Activated T-cell treated with anti-CD3 and anti-CD28 coated beads for 24 hours (primary cell): ENCODE measurements at places on chromosomes 6 and 20.

GRCh38 chr6:71368284-71368683 is 79.7 kb downstream of the OGFRL1 start:
- no peak for DNase-seq

DNA sequence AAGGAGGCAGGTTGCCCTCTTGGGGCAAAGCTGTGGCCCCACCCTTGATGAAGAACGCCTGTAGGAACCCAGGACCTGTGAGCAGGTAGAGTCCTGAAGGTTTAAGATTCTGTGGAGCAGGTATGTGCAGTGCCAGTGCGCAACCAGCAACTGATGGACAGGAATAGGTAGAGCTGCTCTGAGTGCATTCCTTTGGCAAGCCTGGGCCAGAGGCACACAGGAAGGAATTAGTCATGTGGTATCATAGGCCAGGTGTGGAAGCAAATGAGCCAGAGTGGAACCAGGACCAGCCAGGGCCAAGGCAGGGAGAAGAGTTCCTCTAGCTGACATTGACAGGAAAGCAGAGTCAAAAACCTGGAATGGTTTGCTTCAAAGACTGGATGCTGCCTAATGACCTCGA is 1.4 kb upstream of the KHDC1 start:
- no peak for DNase-seq

DNA sequence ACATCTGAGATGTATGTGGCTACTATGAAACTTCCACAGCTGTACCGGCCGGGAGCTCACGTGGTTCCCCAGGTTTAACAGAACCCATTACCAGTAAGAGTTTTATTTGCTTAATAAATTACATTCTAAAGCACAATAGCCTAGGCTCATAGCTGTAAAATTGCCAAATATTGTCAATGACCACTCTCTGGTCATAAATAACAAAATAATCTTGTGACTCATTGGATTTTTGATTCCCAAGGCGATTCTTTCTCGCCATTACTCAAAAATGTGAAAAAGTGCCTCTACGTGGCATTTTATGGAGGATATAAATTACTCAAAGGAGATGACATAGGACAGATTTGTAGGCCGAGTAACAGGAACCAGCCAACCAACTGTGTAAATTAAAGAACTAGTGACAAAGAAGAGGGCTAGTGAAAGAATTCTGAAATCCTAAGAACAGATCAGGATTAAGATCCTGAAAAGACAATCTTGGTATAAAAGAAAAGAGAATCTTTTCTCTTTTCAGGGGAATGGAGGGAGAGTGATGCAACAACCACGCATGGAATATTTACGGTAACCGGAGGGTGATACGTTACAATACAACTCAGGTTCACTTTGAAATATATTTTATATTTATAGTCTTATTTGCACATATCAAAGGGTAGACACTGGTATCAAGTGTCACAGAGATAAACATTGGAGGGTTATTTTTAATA is 199.7 kb downstream of the FOXC1 start:
- DNase-seq = no peak

DNA sequence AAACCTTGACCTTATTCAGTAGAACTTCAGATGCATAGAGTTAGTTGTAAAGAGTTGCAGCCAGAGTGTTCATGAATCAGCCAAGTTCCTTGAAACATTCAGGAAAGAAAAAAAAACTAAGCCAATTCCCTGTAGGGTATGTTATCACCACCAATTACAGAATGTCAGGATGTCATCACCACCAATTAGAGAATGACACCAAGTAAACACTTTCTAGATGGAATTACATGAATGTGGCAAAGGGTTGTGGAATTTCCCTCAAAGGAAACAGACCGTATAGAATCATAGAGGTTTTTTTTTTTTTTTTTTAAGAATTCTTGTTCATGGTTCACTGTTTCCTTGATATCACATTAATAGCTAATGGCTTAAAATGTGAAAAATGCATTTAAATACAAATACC is 472.1 kb upstream of the RNF217 start:
- no peak for DNase-seq

GRCh38 chr20:48644286-48644828 is 183.4 kb downstream of the PREX1 start:
- DNase-seq = no peak

GRCh38 chr6:29295623-29296022 is 5.9 kb upstream of the OR14J1 start:
- DNase-seq = no peak

DNA sequence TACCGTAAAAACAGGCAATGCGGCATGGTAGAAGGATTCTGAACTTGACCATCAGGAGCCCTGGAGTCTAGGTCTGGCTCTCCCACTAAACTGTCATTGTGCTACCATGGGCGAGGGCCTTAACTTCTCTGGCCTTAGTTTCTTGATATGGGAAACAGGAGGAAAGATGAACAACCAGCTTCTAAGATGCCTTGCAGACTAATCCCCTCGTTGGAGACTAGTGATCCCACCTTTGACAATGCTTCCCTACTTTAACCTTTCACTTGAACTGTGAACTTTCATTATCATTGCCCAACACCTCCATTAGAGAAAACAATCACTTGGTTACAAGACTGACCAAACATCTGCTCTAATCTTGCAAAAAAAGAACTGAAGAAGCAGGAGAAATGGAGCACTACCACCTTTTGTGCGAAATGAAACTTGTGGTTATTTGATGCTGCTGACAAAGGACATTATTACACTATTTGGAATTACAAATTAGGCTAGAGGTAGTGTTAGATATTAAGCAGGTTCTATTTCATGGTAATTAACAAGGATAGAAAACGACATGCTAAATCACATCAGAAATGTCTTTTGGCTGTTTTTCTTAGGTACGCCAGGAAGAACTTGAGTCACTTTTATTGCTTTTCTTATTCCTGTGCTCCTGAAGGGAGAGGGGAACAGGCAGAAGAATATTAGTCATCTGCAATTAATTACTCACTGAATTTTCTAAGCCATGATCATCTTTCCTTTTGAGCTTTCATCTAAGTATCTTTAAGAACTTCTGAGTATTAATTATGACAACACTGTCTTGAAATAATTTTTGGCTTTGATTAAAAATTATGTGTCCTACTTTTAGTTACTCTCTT is 39.1 kb upstream of the ARHGAP18 start:
- no peak for DNase-seq

GRCh38 chr6:7426447-7427169 is 37.0 kb downstream of the RIOK1 start:
- no peak for DNase-seq

DNA sequence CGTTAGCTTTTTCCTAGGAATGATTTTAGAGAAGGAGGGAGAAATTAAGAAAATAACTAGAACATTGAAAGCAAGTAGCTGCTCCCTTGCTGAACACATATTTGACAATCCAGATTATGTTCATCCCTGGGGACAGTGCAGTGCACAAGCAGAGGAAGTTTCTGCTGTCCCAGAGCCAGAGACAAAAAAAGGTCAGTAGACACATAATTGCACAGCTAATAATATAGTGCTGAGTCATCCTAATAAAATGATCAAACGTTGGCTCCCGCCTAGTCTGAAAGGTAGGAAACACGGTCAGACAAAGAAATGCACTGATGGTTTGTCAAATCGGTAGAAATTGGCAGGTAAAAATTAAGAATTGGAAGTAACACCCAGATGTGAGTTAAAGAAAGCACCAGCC is 21.7 kb upstream of the SSTR4 start:
- no peak for DNase-seq

- DNase-seq = peak; percentile 7
Measured at GRCh38 chr20:36399147-36399968, 93.2 kb downstream of the DLGAP4 start.

DNA sequence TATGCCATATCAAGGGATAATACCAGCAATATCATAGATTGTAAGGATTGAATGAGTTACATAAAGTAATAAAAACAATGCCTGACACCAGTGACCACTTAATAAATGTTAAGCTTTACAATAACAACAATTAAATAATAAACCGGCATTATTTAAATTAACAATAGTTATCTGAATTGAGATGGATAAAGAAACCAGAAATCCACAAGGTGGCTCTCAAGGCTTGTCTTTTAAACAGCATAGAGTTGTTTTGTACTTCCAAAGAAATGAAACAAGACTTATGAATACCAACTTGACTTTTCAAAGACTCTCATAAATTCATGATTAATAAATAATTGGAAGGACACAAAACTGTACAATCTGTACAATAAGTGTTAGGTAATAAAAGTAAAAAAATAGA is 203.1 kb downstream of the ASCC3 start:
- no peak for DNase-seq

- DNase-seq = no peak
Measured at GRCh38 chr6:45681860-45682511, 304.3 kb upstream of the SUPT3H start.

- DNase-seq = no peak
Measured at GRCh38 chr20:1087311-1087905, 31.0 kb upstream of the PSMF1 start.

- no peak for DNase-seq
Measured at GRCh38 chr6:134888316-134888715, 61.6 kb downstream of the ALDH8A1 start.

DNA sequence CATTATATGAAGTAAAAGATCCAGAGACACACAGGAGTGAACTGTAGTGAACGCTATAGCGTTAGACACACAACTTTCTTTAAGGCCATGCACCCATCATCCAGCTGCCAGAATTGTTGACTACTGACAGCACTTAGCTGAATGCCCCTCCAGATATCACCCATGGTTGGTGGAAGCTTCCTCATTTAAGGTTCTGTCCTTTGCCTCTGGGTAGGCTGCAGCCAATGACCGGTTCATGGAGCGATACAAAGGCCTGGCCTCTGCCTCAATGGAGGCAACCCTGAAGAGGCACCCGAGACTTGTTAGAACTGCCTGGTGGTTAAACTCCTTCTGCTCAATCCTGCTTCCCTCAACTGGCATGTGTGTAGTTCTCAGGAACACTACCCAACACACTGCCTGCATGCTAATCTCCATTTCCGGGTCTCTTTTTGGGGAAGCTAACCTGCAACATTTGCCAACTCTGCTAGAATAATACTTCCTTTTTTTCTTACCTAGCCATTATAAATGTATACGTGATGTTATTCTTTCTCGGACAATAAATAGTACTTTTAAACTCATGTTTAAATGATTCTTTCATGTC is 49.8 kb upstream of the THEMIS start:
- no peak for DNase-seq

DNA sequence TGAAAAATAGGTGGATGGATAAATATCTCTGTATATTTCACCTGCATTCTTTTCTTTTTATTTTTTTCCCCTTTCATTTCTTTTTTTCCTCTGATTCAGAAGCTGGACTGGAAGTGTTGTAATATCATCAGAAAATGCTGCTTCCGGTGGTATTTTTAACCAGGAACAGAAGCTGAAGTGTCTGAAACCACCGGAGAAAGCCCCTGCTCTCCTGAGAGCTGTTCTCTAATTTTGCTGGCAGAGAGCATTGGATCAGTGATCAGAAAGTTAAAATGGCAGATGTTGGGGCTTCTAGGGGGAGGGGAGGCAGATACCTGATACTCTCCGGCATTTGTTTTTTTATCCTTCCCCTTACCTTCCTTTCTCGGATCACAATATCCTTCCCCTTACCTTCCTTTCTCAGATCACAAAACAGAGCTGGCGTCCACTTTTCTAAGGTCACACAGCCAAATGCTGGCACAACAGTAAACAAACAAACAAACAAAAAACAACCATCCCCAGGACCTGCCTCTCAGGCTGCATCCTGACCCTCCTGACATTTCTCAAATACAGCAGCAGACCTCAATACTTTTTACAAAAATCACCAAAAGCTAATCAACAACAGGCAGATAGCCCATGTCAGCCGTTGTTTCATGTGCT is 143.2 kb upstream of the ZNF217 start:
- no peak for DNase-seq

- DNase-seq = no peak
Measured at GRCh38 chr20:63536241-63536977, 767 bp downstream of the PTK6 start.

DNA sequence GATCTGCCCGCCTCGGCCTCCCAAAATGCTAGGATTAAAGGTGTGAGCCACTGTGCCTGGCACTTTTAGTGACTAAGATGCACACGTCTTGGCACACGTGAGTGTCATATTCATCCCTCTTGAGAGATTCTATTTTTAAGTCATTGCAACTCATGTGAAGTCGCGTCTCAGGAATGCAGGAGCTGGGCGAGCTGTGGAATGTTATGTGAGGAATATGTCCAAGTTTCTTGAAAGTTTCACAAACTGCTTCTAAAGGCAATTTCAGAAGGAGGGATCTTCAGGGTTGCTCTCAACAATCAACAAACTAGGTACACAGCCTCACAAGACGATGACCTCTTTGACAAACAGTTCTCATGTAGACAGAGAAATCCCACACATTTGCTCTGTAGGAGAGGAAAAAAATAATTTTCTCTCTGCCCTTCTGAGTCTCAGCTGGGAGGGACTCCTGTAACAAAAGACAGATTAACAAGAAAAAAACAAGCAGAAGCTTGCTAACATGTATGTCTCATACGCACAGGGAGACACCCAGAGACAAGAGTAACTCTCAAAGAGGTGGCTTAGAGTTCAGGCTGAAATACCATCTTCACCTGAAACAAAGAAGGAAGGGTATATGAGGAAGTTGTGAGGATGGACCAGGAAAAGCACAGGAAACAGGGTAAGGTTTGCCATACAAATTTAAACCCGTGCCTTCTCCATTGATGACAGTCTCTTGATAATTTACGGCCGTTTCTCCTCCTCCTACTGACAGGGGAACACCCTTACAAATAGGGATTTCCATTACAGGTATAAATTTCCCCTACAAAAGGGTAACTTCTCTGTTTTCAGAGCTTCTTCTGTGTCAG is 45.3 kb upstream of the FAM50B start:
- DNase-seq = no peak

GRCh38 chr6:140462453-140463311 is 1088.2 kb upstream of the CITED2 start:
- DNase-seq = no peak

DNA sequence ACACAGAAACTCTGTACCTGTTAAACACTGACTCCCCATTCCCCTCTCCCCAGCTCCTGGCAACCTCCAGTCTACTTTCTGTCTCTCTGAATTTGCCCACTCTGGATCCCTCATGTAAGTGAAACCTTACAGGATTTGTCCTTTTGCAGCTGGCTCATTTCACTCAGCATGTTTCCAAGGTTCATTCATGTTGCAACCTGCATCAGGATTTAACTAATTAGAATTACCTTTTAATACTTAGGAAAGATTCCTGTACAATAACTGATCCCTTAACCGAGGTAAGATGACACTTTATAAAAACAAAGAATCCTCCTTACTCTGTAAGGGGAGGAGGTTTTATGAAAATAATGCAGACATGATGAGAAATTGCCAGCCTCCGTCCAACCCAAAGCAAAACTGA is 113.1 kb upstream of the MTHFD1L start:
- no peak for DNase-seq

- no peak for DNase-seq
Measured at GRCh38 chr6:161908872-161909271, 635.0 kb upstream of the AGPAT4 start.

GRCh38 chr20:18042229-18042628 is 15.5 kb downstream of the OVOL2 start:
- no peak for DNase-seq

DNA sequence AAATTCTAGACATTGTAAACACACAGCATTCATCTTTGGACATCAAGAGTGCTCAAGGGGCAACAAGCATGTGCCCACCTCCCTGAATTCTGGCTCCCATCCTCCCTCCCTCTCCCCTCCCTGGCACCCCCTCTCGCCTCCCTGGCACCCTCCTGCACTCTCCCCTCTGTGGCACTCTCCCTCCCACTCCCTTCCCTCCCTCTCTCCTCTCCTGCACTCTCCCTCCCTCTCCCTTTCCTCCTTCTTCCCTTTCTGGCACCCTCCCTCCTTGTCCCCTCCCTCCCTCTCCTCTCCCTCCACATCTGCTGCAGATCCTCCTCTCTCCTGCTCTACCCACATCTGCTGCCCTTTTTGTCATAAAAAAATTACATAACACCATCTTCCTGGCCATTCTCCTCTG is 113.0 kb upstream of the SLC22A23 start:
- no peak for DNase-seq
